ENCODE measurements at places on chromosomes 12 and 14.
A peak's percentile ranks its signal among the peaks of the same experiment; 100 is the strongest.

DNA sequence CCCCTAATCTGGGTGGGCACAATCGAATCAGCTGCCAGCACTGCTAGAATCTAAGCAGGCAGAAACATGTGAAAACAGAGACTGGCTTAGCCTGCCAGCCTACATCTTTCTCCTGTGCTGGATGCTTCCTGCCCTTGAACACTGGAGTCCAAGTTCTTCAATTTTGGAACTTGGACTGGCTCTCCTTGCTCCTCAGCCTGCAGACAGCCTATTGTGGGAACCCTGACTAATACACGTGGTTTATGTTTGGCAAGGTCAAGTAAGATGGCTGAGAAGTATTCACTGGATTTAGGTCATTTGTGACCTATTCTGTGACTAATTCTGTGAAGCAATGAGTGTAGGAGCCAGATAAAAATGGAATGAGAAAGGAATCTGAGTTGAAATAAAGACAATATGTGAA is 11.0 kb downstream of the GPR135 start:
- no peak for DNase-seq

GRCh38 chr14:31000629-31001338 is 24.7 kb upstream of the AP4S1 start:
- DNase-seq = no peak

- DNase-seq = no peak
Observed at GRCh38 chr12:105696-106095, 39.1 kb downstream of the IQSEC3 start.

DNA sequence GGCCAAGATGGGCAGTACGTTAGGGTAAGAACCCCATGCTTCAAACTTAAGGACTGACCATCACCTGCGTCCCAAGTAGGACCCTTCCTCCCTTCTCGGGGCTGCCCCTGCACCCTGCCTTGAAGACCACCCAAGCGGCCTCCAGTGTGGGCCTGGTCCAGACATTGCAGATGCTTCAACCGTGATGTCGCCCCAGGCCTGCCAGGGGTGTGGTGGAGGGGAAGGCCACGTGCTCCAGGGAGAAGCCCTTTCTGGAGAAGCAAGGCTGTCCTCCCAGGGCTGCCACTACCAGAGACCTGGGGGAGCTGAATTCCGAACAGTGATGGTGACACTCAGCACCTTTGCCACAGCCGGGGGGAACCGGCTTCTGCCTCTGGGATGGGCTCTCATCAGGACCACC is 13.3 kb downstream of the NGB start:
- DNase-seq = no peak

- peak; percentile 4 for DNase-seq
Observed at GRCh38 chr12:43805149-43805859, 813 bp downstream of the TWF1 start.

DNA sequence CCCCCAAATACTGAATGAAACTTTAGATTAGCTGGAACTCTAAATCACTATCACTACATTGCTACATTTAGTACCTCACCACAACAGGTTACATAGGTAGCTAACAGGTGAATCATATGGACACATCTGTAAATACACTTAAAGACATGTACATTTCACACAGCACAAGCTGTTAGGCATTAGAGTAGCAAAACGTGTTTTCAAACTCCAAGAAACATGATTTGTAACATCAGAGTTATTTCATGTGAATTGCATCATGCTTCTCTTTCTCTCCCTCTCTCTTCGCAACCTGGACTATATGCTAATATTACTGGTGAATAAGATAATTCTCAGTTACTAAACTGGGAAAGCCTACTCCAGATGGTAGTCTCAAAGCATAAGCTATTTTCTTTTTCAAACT is 4.3 kb downstream of the SEL1L start:
- DNase-seq = no peak
